ENCODE measurements at places on chromosomes 16 and 17. TPM values are rescaled to one million over a fixed set of nuclear protein-coding genes. Genes with fewer than 3 reads are reported as not detected.

The ATP1B2 gene
- 1.8 TPM for total RNA-seq

The AANAT gene
- not detected for total RNA-seq

- no peak for DNase-seq
Observed at GRCh38 chr17:40820228-40820838, 2.1 kb downstream of the KRT10 start.

- no peak for DNase-seq
Observed at GRCh38 chr17:22443061-22443460, 750.7 kb downstream of the KCNJ18 start.

- no peak for DNase-seq
Observed at GRCh38 chr16:15792563-15792971, 64.3 kb downstream of the MYH11 start.

- no peak for DNase-seq
Observed at GRCh38 chr16:20566864-20567263, 9.3 kb downstream of the ACSM2B start.

DNA sequence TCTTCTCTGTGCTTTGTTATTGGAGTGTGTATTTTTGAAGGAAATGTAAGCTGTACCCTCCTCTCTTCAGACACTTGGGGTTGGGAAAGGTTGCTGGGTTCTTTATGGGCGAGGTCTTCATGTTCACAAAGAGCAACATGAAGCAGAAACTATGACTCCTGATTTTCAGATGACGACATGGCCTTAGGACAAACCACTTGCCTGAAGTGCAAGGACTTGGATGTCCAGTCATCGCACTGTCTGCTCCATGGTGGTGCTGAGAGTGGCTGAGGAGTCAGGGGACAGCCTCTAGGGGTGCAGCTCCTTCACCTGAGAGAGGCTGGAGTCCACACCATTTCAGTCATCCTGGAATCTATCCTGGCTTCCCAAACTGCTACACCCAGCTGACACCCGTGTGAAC is 183.9 kb upstream of the CDH5 start:
- no peak for DNase-seq

The MARCHF10 gene
- total RNA-seq = not detected

DNA sequence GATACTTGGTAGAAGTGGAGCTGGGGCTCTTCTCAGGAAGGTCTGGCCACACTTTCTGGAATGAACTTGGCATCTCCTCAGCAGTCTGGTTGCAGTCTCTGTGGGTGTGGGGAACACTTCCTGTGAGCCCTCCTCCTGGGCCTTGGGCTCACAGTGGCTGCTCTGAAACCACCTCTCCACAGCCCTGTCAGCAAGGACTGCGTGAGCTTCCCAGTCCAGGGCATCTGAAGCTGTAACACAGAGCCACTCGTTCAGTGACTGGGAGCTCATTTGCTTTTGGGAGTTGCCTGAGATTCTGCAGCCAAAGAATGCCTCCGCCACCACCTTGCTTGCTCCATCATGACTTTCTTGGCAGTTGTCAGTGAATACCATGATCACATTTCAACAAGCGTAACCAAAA is 60.0 kb downstream of the CLEC16A start:
- no peak for DNase-seq

GRCh38 chr16:52070341-52071057 is 476.4 kb downstream of the TOX3 start:
- no peak for DNase-seq

The EVI2A gene
- total RNA-seq = 5.9 TPM

The OSGIN1 gene
- 7.0 TPM for total RNA-seq

GRCh38 chr17:15377616-15378015 is 36.2 kb upstream of the TEKT3 start:
- DNase-seq = no peak

The TBC1D28 gene
- not detected for total RNA-seq

- DNase-seq = no peak
Observed at GRCh38 chr17:32523017-32523680, 36.4 kb downstream of the CDK5R1 start.

The PIRT gene
- total RNA-seq = not detected

DNA sequence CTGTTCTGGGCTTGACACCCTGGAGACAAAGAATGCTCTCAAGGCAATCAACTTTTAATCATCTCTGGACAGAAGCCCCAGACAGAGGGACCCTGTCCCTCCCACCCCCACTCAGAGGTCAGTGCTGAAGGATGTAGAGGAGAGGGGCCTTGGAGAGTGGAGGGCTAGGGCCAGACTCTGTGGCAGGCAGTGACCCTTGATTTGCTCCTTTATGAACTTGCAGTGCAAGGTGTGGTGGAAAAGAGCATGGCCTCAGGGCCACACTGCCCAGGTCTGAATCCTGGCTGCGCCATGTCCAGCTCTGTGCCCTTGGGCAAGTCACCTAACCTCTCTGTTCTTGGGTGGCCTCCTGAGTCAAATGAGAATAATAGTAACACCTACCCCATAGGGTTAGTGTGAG is 134.3 kb downstream of the TMEM132E start:
- DNase-seq = no peak

DNA sequence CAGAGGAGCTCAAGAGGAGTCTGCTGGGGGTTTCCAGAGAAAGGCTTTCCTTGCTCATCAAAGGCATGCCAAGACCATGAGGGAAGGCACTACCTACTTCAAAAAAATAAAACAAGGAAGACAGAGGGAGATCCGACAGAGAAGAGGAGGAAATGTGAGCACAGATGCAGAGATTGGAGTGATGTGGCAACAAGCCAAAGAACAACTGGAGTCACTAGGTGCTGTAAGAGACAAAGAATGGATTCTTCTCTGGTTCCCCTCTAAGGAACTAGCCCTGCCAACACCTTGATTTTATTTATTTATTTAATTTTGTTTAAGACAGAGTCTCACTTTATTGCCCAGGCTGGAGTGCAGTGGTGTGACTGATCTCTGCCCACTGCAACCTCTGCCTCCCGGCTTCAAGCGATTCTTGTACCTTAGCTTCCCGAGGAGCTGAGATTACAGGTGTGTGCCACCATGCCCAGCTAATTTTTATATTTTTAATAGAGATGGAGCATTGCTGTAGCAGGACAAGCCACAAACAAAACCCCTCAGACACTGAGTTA is 13.8 kb upstream of the ACSF2 start:
- DNase-seq = no peak

- DNase-seq = no peak
Observed at GRCh38 chr17:74043976-74044375, 159.5 kb upstream of the RPL38 start.

DNA sequence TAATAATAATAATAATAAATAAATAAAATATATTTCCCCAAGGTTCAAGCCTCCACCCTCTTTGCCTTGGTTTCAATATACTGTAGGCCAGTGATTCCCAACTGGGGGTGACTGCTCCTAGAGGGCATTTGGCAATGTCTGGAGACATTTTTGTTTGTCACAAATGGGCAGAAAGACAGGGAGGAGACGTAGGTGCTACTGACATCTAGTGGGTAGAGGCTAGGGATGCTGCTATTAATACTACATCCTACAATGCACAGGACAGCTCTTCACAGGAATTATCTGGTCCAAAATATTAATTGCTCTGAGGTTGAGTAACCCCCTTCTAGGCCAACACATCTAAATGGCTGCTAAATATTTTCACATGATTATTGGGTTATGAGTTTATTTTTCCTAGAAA is 12.8 kb upstream of the PRR14 start:
- DNase-seq = no peak

The STX1B gene
- total RNA-seq = 1.2 TPM

DNA sequence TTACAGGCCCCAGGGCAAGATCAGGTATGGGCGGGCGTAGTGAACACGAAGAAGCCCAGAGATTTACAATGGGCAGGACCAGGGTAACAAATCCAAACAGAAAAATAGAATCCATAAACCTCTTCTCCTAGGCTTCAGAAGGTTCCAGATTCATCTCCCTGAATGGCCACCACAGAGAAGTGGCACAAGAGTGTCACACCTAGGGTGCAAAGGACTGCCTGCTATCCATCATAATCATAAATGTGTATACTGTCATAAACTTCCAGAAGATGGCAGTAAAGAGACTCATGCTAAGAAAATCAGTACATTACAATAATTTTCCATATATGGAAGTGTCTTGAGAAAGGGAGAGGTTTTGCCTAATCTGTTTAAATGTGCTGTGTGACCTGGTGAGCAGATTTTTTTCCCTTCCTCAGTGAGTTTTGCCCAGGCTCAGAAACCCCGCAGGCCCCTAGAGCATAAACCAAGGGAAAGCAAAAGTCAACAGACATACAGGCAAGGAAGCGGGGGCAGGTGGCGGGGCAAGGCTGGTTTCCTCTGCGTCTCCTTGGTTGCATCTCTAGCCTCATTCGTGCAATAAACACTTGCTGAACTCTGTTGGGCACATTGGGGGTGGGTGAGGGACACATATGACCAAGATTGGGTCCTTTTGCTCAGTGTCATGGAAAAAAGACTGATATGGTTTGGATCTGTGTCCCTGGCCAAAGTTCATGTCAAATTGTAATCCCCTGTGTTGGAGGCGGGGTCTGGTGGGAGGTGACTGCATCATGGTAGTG is 92.0 kb upstream of the CDH5 start:
- no peak for DNase-seq

The ZNF205 gene
- 7.2 TPM for total RNA-seq

- DNase-seq = peak; percentile 68
Observed at GRCh38 chr17:4739122-4740024, at the start of the genes CXCL16 and ZMYND15. Gene CXCL16, minus strand, starts transcription at chr17:4739928. Its CDS starts 589 bp downstream, at chr17:4739339. Gene ZMYND15, plus strand, starts transcription at chr17:4739833. Its CDS starts 716 bp downstream, at chr17:4740549.

- DNase-seq = no peak
Observed at GRCh38 chr16:364595-365491, 5.5 kb downstream of the MRPL28 start.

- no peak for DNase-seq
Observed at GRCh38 chr17:9162275-9162985, 141.1 kb downstream of the NTN1 start.

- no peak for DNase-seq
Observed at GRCh38 chr17:39115135-39115534, 36.3 kb downstream of the PLXDC1 start.

GRCh38 chr17:7854851-7855659 is at the start of gene TMEM88:
Gene TMEM88, plus strand, starts transcription at chr17:7855066. Its CDS starts 9 bp downstream, at chr17:7855075.
- DNase-seq = peak; percentile 54

GRCh38 chr17:11896199-11896598 is 101.1 kb downstream of the ZNF18 start:
- DNase-seq = no peak

DNA sequence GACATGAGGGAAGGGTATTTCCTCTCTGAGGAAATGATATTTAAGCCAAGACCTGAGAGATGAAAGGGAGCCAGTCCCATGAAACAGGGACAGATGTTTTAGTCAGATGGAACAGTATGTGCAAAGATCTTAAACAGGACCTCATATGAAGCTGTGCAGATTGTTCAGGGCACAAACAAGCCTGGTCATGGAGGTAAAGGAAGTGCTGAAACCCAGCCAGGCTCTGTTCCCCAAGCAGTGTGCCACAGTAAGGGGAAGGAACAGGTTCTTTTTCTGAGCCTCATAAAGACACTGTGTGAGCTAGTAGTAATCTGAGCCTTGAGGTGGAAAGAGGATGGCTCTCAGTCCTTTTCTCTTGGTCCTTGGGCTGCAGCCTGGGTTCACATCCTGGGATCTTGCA is 159.9 kb downstream of the ANKFN1 start:
- DNase-seq = no peak

GRCh38 chr17:66636111-66636510 is 198.8 kb upstream of the CACNG5 start:
- no peak for DNase-seq

GRCh38 chr17:63558441-63558840 is 8.2 kb downstream of the DCAF7 start:
- no peak for DNase-seq

- DNase-seq = no peak
Observed at GRCh38 chr16:2152695-2153506, 2.7 kb upstream of the TRAF7 start.

DNA sequence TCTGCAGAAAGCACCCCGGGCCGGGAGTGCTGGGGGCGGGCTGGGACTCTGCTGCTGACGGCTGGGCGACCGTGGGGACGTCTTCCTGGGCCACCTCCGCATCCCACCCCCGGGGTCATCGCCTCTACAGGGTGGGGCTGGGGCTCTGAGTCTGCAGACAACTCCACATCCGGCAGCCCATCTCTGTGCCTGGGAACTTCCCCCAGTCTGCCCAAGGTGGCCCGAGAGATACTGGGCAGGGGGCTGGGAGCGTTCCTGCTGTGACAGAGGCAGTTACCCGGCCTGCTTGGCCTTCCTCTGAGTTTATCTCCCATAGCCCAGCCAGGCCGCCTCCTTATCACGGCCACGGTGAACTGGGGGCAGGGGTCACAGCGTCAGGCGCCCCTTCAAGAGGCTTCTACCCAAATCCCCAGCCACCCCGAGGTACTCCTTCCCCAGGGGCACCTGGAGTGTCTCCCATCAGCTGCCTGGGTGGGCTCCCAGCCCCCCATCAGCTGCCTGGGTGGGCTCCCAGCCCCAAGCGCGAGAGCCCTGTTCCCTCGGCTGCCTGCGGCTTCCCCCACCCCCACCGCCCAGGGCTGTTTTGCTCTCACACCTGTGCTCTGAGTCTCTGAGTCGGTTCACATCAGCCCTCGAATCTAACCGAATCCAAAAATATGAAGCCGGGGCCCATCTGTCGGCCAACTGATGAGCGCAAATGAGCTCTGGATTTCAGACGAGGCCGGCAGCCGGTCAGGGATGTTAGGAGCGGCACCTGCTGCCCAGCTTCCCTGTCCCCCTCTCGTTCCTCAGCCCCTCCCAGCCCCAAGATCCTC is 15.6 kb upstream of the CBFA2T3 start:
- no peak for DNase-seq

The SBK1 gene
- 1.3 TPM for total RNA-seq

The LSM12 gene
- 39.4 TPM for total RNA-seq

The SLC38A8 gene
- not detected for total RNA-seq

DNA sequence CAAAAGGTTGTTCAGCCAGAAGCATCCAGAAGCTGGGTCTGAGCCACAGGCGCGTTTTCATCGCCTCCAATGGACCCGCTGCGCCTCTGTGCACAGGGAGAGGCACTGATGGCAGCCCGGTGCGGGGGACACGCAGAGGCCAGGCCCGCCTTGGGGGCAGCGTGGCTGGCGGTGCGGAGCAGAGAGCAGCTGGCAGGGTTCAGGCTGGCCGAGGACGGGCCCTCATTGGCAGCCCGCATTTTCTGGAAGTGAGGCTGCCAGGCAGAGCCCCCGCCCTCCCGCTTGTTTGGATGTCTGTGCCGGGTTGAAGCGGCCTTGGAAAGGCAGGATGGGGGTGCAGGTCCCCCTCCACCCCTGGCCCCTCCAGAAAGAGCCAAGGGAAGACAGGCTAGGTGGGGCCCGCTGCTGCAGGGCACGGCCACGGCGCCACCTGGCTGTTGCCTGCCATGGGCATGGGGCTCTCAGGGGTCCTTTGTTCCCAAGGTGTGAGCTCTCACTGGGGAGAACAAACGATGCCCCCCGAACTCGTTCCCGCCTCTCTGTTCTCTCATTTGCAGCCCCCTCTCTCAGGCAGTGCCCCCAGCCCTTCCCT is 18.8 kb downstream of the GSE1 start:
- no peak for DNase-seq

The WNT3 gene
- total RNA-seq = 2.1 TPM
